ENCODE measurements at places on chromosomes 13 and 19. TPM values are rescaled to one million over a fixed set of nuclear protein-coding genes. Genes with fewer than 3 reads are reported as not detected.

- no peak for DNase-seq
Observed at GRCh38 chr13:79079351-79079839, 326.7 kb downstream of the RBM26 start.

- DNase-seq = no peak
Observed at GRCh38 chr19:7196763-7197118, 97.5 kb downstream of the INSR start.

DNA sequence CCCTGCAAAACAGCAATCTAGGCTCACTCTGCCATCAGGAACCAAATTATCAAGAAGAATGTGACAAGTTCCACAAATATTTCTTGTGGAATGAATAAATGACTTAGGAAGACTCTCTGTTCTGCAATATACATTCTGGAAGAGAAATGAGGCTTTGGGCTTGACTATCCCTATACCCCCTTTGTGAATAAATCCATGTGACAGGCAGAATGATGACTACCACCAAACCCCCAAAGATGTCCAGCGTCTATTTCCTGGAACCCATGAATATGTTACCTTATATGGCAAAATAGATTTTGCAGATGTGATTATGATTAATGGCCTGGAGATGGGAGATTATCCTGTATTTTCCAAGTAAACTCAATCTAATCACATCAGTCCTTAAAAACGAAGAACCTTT, 139.3 kb downstream of the ENOX1 start:
- DNase-seq = no peak

- DNase-seq = no peak
Observed at GRCh38 chr13:29541400-29541799, 54.1 kb downstream of the SLC7A1 start.

GRCh38 chr19:44841231-44841630, 4.9 kb upstream of the NECTIN2 start:
- no peak for DNase-seq

GRCh38 chr13:90926459-90926858, 421.0 kb upstream of the MIR17HG start:
- no peak for DNase-seq

GRCh38 chr19:6055013-6055795, 55.1 kb downstream of the RFX2 start:
- no peak for DNase-seq

GRCh38 chr19:51726049-51726448, 2.3 kb upstream of the HAS1 start:
- peak; percentile 72 for DNase-seq

GRCh38 chr19:14563590-14563926, 8.3 kb downstream of the NDUFB7 start:
- DNase-seq = no peak

GRCh38 chr13:114024603-114025404, 50.9 kb upstream of the C13orf46 start:
- no peak for DNase-seq

DNA sequence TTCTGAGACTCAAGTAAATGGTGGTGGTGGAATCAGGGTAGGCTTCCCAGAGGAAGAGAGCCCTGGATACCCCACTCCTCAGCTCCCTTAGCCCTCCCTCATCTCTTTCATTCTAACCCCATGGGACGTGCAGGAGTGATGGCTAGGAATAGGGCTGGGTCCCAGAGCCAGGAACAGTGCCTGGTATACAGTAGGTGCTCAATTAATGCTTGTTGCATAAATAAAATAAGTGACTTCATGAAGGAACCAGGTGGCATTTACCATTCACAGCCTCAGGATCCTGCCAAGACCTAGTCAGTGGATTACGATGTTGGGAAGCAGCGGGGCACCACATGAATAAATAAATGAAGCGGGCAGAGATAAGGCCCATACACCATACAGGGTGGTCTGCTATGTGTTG, 3.9 kb downstream of the UNC13A start:
- DNase-seq = no peak

GRCh38 chr19:2534423-2535013, 58.6 kb downstream of the GADD45B start:
- peak; percentile 21 for DNase-seq

GRCh38 chr13:100859861-100860260, 185.3 kb upstream of the TMTC4 start:
- no peak for DNase-seq

DNA sequence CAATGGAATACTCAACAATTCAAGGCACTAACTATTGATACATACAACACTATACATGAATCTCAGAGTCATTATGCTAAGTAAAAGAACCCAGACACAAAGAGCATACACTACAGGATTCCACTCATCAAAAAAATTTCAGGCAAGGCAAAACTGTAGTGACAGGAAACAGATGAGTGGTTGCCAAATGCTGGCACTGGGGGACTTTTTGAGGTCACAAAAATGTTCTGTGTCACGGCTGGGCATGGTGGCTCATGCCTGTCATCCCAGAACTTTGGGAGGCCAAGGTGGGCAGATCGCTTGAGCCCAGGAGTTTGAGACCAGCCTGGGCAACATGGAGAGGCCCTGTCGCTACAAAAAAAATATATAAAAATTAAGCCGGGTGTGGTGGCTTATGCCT, 129.4 kb downstream of the KL start:
- no peak for DNase-seq

GRCh38 chr13:112643759-112644459, 45.9 kb upstream of the ATP11A start:
- DNase-seq = no peak

DNA sequence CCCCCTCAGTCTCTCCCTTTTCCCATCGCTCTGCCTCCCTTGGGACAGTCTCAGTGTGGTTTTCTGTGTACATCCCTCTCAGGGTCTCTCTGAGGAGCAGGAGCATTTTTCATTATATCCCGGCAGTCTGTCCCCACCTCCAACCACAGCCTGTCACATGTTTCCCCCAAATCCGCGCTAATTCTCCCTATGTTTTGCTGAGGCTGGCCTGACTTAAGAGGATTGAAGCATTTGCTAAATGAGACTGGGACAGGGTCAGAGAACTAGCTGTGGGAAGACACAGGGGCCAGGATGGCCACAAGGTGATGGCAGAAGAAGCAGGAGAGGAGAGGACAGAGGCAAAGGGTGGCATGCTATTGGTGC, 5.5 kb downstream of the TPRX1 start:
- DNase-seq = no peak

DNA sequence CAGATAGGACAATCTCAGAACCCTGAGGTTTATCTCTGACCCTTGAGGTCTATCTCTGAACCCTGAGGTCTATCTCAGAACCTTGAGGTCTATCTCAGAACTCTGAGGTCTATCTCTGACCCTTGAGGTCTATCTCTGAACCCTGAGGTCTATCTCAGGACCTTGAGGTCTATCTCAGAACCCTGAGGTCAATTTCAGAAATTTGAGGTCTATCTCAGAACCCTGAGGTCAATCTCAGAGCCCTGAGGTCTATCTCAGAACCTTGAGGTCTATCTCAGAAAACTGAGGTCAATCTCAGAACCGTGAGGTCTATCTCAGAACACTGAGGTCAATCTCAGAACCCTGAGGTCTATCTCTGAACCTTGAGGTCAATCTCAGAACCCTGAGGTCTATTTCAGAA, 2.3 kb downstream of the TLE2 start:
- DNase-seq = no peak

- DNase-seq = no peak
Observed at GRCh38 chr13:71499235-71499634, 367.8 kb downstream of the DACH1 start.

- no peak for DNase-seq
Observed at GRCh38 chr13:39682310-39682709, 26.8 kb downstream of the COG6 start.

DNA sequence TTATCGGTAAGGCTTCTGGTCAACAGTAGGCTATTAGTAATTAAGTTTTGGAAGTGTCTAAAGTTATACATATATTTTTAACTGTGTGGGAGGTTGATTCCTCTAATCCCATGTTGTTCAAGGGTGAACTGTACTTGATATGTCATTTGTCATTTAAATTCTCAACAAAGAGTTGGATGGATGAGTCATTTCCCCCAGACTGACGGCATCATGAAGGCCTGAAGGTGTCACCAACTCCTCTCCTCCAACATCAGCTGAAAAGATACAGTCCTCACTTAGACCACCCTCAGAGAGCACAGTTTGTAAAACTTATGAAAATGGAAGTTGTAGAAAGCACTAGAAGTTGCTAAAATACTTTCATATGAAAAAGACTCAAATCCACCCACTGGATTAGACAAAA, 48.8 kb downstream of the DCLK1 start:
- no peak for DNase-seq

DNA sequence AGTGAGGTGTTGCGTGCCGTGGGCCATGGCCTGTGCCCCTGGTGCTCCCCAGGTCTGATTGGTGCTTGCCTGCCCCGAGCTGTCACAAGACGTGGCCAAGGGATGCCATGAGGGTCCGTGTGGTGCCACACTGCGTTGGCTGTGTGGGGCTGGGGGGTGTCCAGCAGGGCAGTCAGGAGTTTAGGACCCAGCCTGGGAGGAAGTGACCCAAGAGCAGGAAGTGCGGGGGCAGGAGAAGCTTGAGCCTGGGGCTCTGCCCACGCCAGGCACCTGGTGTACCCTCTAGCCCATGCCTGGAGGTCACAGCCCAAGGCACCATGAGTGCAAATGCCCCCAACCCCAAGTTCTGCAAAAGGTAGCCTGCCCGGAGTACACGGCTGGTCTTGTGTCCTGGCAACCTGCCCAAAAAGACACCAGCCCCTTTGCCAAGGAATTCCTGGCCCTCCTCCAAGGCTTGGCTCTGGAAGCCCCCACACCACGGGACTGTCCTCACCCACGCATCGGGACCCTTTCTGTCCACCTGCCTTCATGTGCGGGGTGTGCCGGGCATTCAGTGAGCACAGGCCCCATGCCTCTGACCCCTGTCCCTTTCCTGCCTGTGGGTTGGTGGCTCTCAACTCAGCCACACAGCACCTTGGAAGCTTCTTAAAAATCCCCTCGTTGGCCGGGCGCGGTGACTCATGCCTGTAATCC, 24.9 kb downstream of the MPND start:
- no peak for DNase-seq

DNA sequence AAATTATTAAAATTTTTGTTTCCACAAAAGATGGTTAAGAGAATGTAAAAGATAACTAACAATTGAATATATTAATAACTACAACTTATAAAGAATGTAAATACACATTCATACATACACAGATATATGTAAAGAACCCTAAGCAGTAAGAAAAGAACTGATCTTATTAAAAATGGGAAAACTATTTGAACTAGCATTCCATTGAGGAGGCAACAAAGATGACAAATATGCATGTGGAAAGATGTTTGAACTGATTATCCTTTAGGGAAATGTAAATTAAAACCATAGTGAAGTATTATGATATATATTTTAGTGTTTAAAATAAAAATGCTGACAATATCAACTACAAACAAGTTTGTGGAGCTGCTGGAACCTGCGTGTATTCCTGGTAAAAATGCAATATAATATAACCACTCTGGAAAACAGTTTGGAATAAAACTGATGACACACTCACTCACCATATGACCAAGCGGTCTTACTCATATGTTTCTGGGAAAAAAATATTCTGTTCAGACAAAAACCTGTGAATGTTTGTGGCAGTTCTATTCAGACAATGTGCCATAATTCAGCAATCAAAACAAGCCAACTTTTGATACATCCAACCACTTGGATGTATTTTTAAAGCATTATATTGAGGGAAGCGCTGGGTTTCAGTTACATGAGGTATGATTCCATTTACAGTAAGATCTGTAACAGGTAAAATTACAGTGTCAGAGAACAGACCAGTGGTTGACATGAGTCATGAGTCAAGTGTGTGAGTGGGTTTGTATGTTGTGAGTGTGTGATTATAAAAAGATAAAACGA, 694.4 kb upstream of the SLITRK5 start:
- DNase-seq = no peak

DNA sequence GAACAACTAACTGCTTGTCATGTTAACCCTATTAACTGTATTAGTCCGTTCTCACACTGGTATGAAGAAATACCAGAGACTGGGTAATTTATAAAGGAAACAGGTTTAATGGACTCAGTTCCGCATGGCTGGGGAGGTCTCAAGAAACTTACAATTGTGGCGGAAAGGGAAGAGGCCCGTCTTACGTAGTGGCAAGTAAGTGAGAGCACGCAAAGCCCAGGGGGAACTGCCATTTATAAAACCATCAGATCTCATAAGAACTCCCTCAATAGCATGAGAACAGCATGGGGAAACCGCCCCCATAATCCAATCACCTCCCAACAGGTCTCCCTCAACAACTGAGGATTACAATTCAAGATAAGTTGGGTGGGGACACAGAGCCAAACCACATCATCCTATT, 34.7 kb downstream of the PHF11 start:
- DNase-seq = no peak

DNA sequence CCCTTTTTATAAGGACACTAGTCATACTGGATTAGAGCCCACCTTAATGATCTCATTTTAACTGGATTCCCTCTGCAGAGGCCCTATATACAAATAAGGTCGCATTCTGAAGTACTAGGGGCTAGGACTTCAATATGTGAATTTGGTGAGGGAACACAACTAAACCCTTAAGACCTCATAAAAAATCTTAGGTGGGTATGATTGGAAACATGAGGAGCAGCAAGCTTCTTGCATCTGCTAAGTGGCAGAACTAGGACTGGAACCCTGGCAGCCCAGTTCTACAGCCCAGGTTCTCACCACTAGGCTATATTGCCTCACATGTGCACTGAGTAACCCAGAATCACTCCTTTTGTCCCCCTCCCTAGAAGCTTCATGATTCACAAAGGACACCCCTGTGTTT, 17.1 kb upstream of the GRWD1 start:
- DNase-seq = no peak

DNA sequence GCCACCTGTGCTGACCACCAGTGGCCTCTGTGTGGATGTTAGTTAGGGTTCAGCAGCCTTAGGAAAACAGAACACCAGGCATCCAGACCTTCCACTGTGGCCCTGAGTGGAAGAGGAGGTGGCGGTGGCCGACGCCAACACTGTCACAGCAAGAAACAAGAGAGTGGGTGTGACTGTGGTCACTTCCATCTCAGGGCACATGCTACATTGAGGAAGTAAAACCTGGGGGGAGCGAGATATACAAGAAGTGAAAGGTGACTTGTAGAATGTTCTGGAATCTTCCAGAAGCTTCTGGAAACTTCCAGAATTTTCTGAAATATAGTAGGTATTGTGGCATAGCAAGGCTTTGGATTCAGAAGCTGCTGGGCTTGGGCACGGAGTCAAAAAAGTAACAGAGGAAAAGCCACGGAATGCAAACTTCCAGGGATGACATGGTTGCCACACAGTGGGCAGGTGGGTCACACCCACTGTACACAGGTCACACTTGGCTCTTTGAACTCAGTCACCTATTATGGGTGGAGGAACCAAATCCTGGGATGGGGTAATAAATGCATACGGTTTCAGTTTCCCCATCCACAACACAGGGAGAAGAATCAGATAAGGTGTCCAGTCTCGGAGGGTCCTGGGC, 24.3 kb downstream of the GNG7 start:
- DNase-seq = no peak

Gene RXFP2
- not detected for total RNA-seq

Gene NCCRP1
- total RNA-seq = 1.9 TPM

Gene ANKLE1
- 16.5 TPM for total RNA-seq

Gene PLEKHG2
- 170 TPM for total RNA-seq

Gene PSG1
- total RNA-seq = not detected

Gene CDC42EP5
- total RNA-seq = 2.9 TPM

Gene KLK8
- 2.9 TPM for total RNA-seq

Gene HAUS5
- total RNA-seq = 32.9 TPM

Gene OR7D2
- total RNA-seq = 0.48 TPM

Gene TBXA2R
- total RNA-seq = 0.64 TPM

Gene PCDH20
- total RNA-seq = 0.29 TPM

Gene IQCN
- total RNA-seq = 0.48 TPM

Gene DACH1
- total RNA-seq = not detected

Gene GSX1
- not detected for total RNA-seq

Gene TUBB4A
- total RNA-seq = 19.5 TPM

Data from H9 (cell line).